ENCODE measurements at places on chromosomes 12 and 14.

GRCh38 chr14:63893701-63894458 lies 41.1 kb downstream of the SYNE2 start:
- no peak for DNase-seq

GRCh38 chr12:3077572-3078081 lies 448 bp downstream of the TSPAN9 start:
- no peak for DNase-seq

- DNase-seq: no peak
These were observed 17.5 kb downstream of the SSH1 start for GRCh38 chr12:108839890-108840230.

DNA sequence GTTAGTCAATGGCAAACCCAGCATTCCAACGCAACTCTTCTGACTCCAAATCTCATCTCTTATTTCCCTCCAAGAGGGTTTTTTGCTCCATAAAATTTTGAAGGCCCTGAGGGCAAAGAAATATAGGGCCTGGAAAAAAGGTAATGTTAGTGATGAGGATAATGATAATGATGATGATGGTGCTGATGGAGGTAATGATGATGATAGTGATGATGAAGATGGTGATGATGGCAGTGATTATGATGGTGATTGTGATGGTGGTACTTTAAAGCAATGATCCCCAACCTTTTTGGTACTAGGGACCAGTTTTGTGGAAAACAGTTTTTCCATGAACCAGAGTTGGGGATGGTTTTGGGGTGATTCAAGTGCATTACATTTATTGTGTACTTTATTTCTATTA lies 50.1 kb downstream of the TMX1 start:
- no peak for DNase-seq

GRCh38 chr12:71170456-71170855 lies 12.7 kb upstream of the TSPAN8 start:
- DNase-seq: no peak

- no peak for DNase-seq
These were observed 21.2 kb upstream of the RNASE12 start for GRCh38 chr14:20612403-20612802.

- DNase-seq: no peak
These were observed 163.5 kb downstream of the AACS start for GRCh38 chr12:125228519-125229260.
